Bronchial epithelial cell (primary cell): ENCODE measurements at places on chromosomes 1 and 21. TPM values are rescaled to one million over a fixed set of nuclear protein-coding genes. Genes with fewer than 3 reads are reported as not detected.

PRAMEF11 gene
- total RNA-seq, result not detected in 2 replicates

- no peak for DNase-seq
Measured at GRCh38 chr21:40733024-40733397, 113.9 kb downstream of the DSCAM start.

ZSWIM5 gene
- total RNA-seq, result under 0.01 TPM in 2 replicates

GPR161 gene
- total RNA-seq, result 7.4 and 8.2 TPM in 2 replicates

DNA sequence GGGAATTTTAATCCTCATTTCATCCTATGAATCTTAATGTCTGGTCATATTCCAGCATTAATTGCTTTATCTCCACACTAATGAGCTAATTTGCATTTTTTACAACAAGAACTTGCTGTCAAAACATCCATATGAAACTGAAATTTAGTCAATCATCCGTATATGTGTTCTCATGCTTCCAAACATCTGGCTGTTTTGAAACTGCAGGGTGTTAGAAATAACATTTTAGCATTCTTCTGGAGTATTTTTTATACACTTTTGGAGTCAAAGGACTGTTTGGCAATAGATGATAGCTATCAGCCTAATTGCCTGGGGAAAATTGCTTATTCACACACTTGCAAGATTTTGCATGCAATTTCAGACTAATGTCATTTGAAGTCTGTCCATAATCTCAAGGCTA is 1639.3 kb downstream of the KCNT2 start:
- DNase-seq, result no peak

SPATA1 gene
- 0.26 and 0.38 TPM in 2 replicates for total RNA-seq

GRCh38 chr21:35855484-35855883 is 204.8 kb downstream of the SETD4 start:
- DNase-seq, result no peak

- no peak for DNase-seq
Measured at GRCh38 chr1:175002910-175003517, 3.3 kb downstream of the CACYBP start.

PGBD5 gene
- under 0.01 and 0.38 TPM in 2 replicates for total RNA-seq

CFAP74 gene
- total RNA-seq, result not detected in 2 replicates

- DNase-seq, result peak; percentile 64
Measured at GRCh38 chr1:171221665-171222591, 26.4 kb upstream of the FMO1 start.

DNA sequence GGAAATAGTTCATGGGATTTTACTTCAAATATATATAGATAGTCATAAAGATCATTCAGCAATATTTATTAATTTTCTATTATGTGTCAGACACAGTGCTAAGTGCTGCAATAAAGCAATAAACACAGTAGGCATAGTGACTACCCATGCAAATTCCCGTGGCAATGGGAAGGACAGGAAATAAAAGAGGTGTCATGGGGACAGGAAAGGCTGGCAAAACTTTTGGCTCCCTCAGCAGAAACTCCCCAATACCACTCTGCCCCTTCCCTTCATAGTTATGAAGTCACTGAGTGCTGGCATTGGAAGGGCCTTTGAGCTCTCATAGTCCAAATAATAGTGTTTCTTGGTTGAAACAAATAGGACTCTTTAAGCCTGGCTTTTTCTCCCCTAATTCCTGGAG is 104.4 kb upstream of the DPT start:
- DNase-seq, result no peak

CYP4A22 gene
- total RNA-seq, result not detected in 2 replicates

GRCh38 chr1:22607154-22607553 is 29.3 kb upstream of the C1QA start:
- no peak for DNase-seq

DNA sequence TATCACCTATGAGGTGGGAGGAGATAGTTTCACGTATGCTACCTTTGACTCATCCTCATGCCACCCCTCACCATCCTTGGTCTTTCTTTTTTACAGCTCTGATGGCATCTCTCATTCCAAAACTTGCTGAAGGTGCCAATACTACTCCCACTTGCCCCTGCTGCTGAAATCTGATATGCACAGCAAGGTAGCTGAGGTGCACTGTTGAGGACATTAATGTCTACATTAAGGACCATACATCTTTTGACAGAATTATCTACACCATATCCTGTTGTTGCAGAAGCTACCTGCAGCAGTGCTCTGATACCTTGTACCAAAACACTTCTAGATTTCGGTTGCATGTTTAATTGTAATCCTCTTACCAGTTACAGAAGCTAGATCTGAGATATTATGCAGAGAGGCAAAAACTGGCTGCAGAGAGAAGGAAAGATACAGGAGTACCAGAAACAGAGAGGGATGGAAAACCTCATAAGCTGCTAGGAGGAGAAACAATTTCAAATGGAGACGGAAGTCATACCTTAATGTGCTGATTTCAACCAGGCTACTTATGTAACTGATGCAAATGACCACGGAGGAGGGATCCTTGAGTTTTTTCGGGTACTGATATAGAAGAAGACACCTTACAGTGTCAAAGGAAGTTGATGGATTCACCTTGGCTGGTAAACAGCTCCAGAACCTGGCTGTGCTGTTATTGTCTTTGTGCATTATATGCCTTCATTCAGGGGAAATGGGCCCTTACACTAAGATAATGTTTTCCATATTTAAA is 19.3 kb upstream of the PTPRC start:
- DNase-seq, result no peak

TSACC gene
- total RNA-seq, result 0.77 TPM in 1 of 2 replicates, not detected in the other

GRCh38 chr1:3053986-3054385 is 15.0 kb upstream of the PRDM16 start:
- DNase-seq, result no peak

MMEL1 gene
- total RNA-seq, result 0.13 TPM in 1 of 2 replicates, not detected in the other

ZBTB21 gene
- total RNA-seq, result 6.6 and 12.5 TPM in 2 replicates

BMP8B gene
- 0.90 and 1.3 TPM in 2 replicates for total RNA-seq

DNA sequence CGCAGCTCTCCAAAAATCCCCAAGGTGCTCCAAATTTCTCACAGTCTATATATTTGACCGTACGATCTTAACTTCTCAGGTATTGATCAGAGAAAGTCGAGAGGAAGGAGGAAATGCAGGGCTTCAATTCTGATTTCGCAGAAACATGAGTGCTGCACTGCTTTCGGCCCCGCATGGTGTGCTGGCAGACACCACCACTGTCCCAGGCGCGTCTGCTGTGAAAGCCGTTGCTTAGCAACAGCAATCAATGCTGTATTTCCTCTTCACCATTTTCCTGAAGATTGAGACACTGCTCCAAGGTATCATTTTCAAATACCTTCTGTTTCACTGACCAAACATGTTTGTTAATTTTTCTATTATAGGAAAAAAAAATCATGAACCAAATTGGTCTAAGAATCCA is 296.3 kb downstream of the SMYD3 start:
- no peak for DNase-seq

PTPN22 gene
- total RNA-seq, result under 0.01 and 0.26 TPM in 2 replicates

SMCP gene
- not detected in 2 replicates for total RNA-seq

EDARADD gene
- total RNA-seq, result 2.6 and 3.5 TPM in 2 replicates

OR6P1 gene
- not detected in 2 replicates for total RNA-seq

GRCh38 chr1:223189903-223190724 is 47.1 kb upstream of the TLR5 start:
- DNase-seq, result peak; percentile 87

- no peak for DNase-seq
Measured at GRCh38 chr1:169630006-169630405, at the start of gene SELP. Gene SELP, minus strand, starts transcription at chr1:169630124. Its CDS starts 50 bp downstream, at chr1:169630074.

C1orf185 gene
- total RNA-seq, result not detected in 2 replicates

GRCh38 chr1:1136547-1137230 is 20.8 kb upstream of the C1orf159 start:
- no peak for DNase-seq

DNA sequence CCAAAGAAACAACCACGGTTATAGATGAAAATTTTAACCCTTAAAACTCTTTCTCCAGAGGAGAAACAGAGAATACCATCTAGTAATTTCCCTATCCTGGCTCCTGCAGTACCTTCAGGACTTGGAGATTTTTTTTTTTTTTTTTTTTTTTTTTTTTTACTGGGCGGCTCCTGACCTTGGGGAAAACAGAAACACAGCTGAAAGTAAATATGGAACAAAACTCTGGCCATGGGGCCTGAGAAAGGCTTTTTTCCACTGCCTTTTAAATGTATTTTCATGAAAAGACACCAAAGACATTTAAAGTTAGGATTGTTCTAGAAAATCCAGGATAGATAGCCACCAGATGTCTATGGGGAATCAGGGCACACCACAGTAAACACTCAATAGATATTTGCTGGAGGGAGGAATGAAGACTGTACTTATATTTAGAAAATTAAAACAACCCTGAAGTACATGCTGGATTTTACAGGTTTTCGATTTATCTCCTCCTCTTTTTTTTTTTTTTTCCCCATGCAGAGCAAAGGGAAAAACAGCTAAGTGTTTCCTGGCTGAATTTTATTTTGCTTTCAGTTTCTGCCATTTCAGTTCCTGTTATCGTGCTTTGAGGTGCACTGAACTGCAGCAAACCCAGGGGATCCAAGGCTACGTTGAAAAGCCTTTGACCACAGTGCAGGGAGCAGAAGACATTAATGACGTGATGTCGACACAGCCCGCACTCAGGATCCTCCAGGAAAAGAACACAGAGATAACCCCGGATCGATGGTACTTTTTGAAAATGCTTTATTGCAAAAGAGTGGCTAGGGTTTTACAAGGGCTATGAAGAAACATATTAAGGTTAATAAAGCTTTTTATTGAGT is 35.7 kb upstream of the CNN3 start:
- no peak for DNase-seq

TACSTD2 gene
- total RNA-seq, result 124 and 246 TPM in 2 replicates

CFAP141 gene
- not detected in 2 replicates for total RNA-seq

DNA sequence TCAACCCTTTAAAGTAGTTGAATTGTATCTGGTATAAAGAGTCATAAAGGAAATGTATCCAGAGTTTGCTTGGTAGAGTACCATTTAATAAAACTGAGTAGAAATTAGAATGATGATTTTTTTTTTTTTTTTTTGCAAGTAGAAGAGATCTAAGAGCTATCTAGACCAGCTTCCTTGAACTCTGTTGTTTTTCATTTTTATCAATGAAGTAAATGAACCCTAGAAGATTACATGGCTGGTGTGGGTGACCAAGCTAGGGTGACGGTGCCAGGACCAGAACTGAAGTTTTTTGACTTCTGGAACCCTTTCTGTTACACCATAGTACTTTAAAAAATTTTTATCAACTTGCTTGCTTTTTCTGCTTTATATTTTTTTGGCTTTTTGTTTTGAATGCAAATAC is 36.9 kb downstream of the MACO1 start:
- DNase-seq, result no peak

S100A12 gene
- total RNA-seq, result 5.5 TPM in 1 of 2 replicates, not detected in the other

GRCh38 chr1:94607398-94607797 is 65.8 kb upstream of the F3 start:
- no peak for DNase-seq

DNA sequence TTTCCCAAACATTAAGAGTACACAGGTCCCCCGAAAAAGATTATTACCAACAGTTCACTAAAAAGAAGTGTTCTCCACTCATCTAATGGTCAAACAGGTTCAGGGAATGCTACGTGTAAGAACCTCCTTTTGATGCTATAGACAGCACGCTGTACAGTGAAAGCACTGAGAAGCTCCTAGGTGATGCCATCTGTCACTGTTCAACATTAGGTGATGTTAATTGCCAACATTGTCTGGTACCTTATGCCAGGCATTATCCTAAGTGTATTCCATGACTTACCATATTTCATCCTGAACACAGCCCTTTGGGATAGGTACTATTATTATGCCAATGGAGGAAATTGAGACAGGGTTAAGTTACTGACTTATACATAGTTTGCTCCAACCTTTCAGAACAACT is 82.1 kb downstream of the DAB1 start:
- DNase-seq, result no peak
